ENCODE measurements at places on chromosomes 7 and 10.

DNA sequence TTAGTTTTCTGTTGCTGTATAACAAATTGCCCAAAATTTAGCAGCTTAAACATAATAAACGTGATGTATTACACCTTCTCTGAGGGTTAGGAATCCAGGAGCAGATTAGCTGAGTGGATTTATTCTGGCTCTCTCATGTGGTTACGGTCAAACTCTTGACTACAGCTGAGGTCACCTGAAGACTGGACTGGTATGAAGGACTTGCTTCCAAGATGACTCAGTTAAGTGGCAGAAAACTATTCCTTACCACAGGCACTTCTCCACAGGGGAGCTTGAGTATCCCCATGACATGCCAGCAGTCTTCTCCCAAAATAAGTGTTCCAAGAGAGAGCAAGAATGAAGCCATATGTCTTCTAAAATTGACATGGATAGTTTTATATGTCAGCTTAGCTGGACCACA, 957.2 kb upstream of the GHITM start:
- DNase-seq, result no peak

GRCh38 chr7:5635006-5635405, 146.5 kb downstream of the RNF216 start:
- no peak for DNase-seq

DNA sequence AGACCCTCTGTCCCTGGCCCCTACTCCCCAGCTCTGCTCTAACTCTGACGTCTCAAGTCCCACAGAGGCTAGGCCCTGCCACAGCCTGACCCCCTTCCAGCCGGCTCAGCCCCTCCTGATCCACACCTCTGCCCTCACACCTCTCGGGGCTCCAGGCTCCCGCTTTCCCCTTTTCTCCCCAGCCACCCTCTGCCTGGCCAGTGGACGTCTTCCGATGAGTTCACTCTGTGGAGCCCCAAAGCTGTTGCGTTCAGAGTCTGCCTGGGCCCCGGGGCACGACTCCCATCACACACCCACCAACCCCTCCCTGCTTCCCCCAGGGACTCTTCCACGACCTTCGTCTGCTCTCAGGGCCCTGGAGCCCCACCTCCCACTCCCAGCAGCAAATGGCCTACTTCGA, 18.4 kb upstream of the TBRG4 start:
- DNase-seq, result no peak

GRCh38 chr10:85641479-85642009, 725.1 kb downstream of the GRID1 start:
- no peak for DNase-seq

GRCh38 chr10:127797339-127797738, 60.4 kb downstream of the FOXI2 start:
- DNase-seq, result no peak

GRCh38 chr7:96061009-96061408, 260.9 kb downstream of the SLC25A13 start:
- no peak for DNase-seq

DNA sequence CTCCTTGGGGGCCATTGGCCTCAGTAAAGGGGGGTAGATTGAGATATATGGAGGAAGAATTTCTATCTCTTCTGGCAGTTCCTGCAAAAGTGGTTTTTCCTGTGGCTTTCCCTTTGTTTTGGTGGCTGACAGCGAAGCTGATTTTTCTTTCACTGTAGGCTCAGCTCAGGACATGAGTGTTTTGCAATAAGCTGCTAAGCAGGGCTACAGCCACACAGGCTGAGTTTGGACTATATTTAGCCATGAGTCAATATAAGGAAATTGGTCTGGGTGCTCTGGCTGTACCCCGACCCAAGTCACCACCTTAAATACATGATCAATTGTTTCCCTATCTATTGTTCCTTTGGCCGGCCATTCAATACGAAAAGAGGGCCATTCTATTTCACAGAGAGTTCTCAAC, 212.7 kb upstream of the KCND2 start:
- DNase-seq, result no peak

- no peak for DNase-seq
Measured at GRCh38 chr10:126045861-126046260, 149.5 kb downstream of the FANK1 start.

DNA sequence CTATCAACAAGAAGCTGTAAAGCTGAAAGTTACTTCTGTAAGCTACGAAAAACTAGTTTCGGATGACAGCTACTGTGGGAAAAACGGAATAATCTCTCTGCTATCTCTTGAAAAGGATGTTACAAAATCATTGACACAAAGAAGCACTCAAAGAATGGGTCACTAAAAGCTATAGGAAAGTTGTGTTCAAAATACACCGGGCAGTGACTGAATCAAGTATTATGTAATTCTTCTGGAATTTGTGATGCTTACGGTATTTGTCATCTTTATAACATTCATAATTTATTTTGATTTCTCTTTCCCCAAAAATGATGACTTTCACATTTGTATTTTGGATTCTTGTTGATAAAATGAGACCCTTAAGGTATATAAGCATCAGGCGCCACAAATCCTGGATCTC, 112.1 kb upstream of the KLF6 start:
- DNase-seq, result no peak

- no peak for DNase-seq
Measured at GRCh38 chr10:30036811-30037210, 22.6 kb downstream of the JCAD start.

- no peak for DNase-seq
Measured at GRCh38 chr7:36742911-36743775, 18.8 kb upstream of the AOAH start.
